ENCODE measurements at places on chromosomes 12 and 14.

DNA sequence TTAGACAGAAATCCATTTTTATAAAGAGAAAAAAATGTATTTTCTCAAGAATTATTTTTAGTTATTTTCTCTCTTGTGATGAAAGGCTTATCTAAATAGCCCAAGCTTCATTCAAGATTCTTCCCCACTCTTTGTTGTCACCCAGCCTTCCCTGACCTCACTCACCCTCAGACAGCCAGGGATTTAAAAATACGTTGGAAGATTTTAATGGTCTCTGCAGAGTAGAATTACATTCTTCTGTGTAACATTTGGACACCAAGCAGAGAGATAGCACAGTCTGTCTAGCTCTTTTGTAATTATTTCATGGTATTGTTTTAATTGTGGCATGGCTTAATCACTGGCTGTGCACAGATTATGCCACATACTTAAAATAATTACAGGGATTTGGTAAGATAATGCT, 130.3 kb downstream of the IGF1 start:
- no peak for DNase-seq

GRCh38 chr14:98689951-98690350, 582.0 kb downstream of the BCL11B start:
- DNase-seq: no peak

GRCh38 chr14:64790478-64790877, 86.3 kb downstream of the PLEKHG3 start:
- no peak for DNase-seq

DNA sequence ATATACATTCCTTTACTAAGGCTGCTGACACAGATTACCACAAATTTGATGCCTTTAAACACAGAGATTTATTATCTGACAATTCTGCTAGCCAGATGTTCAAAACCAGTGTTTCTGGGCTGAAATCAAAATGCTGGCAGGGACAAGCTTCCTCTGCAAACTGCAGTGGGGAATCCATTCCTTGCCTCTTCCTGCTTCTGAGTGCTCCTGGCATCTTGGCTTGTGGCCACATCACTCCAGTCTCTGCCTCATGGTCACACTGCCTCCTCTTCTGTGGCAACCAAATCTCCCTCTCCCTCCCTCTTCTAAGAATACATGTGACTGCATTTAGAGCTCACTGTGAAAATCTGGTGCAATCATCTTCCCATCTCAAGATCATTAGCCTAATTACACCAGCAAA, 235.7 kb downstream of the TTC8 start:
- DNase-seq: no peak

GRCh38 chr12:72074065-72074464, 135.4 kb downstream of the TPH2 start:
- no peak for DNase-seq

Measured in NCI-H1436 treated with DMSO at 0.1 percent for 48 hours (cell line).